ENCODE measurements at places on chromosomes 5 and 9.

DNA sequence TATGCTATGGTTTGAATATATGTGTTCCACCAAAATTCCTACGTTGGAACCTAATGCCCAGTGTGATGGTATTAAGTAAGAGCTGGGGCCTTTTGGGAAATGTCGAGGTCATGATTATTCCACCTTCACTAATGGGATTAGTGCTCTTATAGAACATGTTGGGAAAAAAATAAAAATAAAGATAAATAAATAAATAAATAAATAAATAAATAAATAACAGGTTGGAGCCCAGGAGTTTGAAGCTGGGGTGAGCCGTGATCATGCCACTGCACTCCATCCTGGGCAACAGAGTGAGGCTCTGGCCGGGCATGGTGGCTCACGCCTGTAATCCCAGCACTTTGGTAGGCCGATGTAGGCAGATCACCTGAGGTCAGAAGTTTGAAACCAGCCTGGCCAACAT, 22.5 kb downstream of the BASP1 start:
- DNase-seq, result no peak

DNA sequence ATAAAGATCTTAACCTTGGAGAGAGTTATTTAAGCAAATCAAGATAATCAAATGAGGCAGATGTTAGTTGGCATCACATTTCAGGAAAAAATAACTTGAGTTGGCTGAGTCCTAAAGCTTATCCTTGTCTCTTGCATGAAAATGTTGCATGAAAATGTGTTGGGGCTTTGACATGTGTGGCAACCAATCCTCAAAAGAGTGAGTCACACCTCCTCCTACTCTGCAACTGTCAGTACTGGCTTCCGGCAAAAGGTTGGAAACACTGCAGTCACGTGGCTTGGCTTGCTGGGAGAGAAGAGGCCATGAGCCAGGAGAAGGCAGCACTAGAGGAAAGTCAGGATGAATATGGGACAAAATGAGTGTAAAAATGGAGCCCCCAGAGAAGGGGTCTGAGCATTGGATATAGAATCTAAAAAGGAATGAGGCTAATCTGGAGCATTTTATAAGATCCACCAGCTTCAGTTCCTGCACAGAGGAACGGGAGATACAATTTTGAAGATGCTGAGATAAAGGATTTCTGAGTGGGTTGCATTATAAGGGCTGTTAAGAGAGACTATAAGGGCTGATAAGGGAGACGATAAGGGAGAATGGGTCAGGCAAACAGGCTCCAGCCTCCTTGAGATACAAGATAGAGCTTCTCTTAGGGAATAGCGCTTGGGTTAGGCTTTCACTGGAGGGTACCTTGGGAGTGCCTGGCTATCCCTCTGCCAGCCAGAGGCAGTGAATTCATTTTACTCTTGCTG, 43.1 kb downstream of the SPATA31D1 start:
- no peak for DNase-seq

DNA sequence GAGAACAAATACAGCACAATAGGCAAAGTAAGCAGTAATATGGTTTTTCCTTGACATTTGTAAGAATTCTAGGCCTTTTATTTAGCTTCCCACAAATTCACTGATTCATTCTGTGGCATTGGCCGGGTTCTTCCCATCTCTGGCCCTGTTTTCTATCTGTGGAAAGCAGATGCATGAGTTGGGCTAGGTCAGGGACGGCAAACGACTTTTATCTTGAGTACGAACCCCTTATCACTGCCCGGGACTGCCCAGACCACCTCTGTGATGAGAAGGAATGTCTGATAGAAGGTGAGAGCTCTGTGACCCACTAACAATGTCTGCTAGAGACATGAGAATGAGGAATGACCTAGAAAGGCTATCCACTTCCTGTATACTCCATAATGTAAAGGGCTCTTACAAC, 35.4 kb upstream of the ADAM19 start:
- no peak for DNase-seq

GRCh38 chr5:137563301-137563645, 64.1 kb upstream of the SPOCK1 start:
- no peak for DNase-seq

GRCh38 chr9:16925426-16925825, 55.0 kb upstream of the BNC2 start:
- no peak for DNase-seq

- no peak for DNase-seq
Observed at GRCh38 chr5:153765987-153766386, 272.7 kb downstream of the FAM114A2 start.

DNA sequence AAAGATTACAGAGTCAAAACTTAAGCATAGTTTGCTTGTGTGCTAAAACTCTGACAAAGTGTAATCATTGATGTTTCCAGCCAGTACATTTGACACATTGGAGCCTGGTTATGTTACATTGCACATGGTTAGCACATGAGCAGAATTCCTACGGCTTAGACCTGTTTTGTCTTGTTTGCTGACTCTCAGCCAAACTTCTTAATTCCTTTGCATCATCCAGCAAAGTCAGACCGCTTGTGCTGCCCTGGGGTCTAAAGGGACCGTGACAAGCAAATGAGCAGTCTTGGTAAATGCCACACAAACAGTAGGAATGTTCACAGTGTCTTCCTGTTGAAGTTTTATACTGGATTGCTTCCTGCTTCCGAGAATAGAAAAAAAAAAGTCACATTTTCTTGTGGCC, 72.0 kb upstream of the ENTREP1 start:
- DNase-seq, result no peak

- no peak for DNase-seq
Observed at GRCh38 chr5:112720576-112720975, 17.1 kb upstream of the APC start.

- DNase-seq, result no peak
Observed at GRCh38 chr5:162227075-162227474, 159.5 kb downstream of the GABRG2 start.
